Stimulated activated CD8-positive, alpha-beta memory T cell treated with anti-CD3 and anti-CD28 coated beads, Interleukin-4, amount 100 ng/mL, for 1 hour (primary cell): ENCODE measurements at places on chromosomes 3 and 15.

DNA sequence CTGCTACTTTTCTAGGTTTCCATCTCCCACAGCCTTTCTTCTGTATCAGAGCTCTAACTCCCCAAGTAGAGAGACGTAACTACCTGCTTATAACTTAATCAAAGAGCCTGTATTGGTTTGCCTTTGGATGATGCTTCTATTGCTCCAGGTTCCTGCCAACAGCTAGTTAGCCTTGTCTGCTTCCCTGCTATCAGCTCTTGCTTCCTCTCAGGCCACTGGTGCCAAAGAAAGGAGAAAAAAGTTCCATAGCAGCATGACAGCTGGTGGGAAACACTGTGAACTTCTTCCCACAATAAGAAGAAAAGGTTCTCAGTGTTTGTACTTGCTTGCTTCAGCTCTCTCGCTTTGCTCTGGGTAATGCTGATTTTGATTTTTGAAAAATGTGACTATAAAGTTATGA, 206.6 kb downstream of the GBE1 start:
- no peak for DNase-seq

- DNase-seq: no peak
Observed at GRCh38 chr3:187739094-187739560, 6.1 kb downstream of the BCL6 start.

- no peak for DNase-seq
Observed at GRCh38 chr15:80059786-80060355, 395 bp downstream of the ZFAND6 start.

DNA sequence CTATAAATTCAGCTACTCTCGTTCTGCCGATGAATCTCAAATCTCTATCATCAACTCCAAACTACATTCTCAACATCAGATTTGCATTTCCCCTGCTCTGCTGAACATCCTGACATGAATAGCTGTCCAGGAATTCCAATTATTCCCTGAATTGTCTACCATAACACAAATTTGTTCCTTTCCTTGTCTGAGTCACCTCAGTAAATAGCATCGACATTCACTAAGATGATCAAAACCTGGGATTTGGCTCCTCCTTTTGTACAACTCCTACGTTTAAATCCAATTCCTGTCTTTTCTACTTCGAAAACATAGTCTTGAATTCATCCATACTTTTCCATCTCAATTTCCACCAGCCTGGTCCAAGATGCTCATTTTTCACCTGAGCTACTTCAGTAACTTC, 107.0 kb downstream of the GREM1 start:
- no peak for DNase-seq

DNA sequence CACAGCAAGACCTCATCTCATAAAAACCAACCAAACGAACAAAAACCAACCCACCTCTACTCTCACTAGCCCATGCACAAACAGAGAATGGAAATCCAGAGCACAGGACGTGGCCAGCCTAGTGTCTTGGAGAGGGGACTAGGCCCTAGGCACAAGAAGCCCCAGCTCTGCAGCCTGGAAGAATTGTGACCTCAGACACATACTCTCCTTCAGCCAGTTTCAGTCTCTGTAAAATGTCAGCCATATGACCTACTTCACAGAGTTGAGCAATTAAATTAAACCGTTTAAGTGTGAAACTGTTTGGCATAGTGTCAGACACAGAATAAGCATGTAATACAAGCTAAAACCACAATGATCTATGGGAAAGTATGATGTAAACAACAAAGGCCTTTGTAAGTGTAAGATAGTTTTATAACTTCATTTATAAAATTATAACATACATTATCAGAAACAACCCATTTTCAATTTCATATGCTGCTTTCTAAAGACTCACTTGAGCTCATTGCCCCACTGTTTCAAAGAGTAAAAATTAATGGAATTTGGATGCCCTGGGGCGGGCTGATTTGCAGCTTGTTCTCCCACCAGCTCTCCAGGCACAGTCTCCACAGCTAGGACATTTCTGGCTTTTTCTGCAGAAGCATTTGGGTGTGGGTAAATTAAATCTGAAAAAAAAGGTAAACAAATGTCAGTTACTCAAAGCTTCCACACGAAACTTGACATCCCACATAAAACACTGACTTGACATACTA, 32.9 kb downstream of the TBC1D2B start:
- no peak for DNase-seq

- no peak for DNase-seq
Observed at GRCh38 chr15:35102186-35102585, 17.1 kb upstream of the NANOGP8 start.

GRCh38 chr15:82855286-82856100, 46.1 kb downstream of the WHAMM start:
- no peak for DNase-seq

DNA sequence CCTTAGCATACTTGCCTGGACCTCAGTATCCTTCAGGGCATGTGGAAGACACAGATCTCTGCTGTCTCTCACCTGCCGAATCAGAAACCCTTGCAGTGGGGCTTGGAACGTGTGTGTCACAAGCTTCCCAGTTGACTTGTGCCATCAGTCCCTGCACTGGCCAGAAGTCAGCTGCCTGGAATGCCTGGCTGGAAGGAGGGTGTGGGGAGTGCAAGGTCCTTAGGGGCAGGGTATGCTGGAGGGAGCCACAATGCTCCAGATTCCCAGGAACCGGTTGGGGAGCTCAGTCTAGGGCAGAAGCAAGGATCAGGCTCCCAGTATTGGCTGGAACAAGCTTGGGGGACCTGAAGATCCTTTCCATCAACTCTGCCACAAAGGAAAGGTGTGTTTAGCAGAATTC, 27.1 kb downstream of the SPSB4 start:
- DNase-seq: no peak

DNA sequence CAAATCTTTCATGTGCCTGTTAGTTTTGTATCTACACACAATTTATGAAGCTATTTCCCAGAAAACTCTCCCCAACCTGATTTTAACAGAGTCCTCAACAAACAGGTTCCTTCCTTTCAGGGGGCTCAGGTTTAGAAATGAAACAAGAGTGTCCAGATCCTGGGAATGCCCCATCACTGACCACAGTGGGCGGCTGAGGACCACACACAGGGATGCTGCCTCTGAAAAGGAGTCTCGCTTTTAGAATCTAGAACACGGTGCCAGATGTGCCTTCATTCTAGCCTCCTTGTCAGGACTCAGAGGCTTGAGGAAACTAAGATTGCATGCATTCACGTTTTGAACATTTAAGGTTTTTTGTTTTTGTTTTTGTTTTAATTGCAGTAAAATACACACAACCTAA, 115.0 kb downstream of the FOXB1 start:
- no peak for DNase-seq

GRCh38 chr15:101320501-101321052, 25.5 kb upstream of the SNRPA1 start:
- no peak for DNase-seq

DNA sequence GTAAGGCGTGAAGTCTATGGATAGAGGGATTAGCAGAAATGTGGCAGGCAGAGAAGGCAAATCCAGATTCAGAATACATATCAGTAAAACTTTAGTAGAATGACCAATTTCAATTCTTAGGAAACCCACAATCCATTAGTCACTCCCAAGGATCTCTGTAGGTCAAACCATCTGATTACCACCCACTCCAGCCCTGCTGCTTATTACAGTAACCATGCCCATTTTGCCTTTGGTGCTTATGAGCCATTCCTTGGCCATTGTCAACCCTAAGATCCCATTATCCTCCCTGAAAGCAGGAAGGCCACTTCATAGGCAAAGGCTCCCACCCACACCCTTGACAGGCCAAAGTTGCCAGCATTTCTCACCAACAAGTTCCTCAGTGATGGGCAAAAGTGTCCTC, 5.1 kb upstream of the KLHL40 start:
- DNase-seq: no peak

DNA sequence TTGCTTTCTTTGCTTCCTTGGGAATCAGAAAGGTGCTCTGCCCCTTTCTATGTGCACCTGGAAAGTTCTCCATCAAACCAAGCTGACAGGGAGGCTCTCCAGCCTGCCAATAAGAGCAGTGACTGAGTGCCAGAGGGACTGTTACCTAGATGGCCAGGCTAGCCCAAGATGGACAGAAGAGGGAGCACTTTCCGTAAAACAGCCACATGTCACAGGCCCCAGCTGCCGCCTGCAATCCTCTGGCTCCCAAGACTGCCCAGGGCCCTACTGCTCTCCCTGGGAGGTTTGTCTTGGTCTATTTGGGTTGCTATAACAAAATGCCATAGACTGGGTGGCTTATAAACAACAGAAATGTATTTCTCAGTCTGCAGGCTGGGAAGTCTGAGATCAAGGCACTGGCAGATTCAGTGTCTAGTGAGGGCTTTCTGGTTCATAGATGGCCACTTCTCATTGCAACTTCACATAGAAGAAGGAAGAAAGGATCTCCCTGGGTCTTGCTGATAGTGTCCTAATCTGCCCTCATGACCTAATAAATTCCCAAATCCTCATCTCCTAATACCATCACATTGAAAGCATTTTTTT, 72.3 kb downstream of the TAMM41 start:
- DNase-seq: no peak

GRCh38 chr15:54519577-54519976, 541.3 kb downstream of the UNC13C start:
- no peak for DNase-seq

DNA sequence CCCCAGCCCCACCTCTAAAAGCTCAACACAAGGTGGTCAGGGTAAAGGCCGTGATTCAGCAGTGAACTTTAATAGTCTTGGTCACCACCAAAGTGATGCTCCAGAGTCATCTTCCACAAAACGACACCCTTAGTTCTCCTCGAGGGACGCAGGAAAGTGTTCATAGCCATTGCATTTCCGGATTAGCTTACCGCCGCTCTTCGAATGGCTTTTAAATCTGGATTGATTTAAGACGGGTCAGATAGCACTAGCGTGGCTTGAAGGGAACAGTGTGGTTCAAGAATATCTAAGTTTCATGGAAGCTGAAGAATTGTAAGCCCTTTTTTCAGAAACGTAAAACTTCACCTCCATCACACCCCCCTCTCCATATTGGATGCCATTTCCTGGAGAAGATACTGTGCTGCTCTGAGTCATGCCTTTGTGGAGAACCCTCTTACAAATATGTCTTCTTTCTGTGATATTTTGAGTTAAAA, 829 bp downstream of the RNF7 start:
- no peak for DNase-seq

- DNase-seq: no peak
Observed at GRCh38 chr15:67096546-67097294, 31.3 kb downstream of the SMAD3 start.

GRCh38 chr3:116154389-116154788, 290.9 kb downstream of the LSAMP start:
- DNase-seq: no peak

DNA sequence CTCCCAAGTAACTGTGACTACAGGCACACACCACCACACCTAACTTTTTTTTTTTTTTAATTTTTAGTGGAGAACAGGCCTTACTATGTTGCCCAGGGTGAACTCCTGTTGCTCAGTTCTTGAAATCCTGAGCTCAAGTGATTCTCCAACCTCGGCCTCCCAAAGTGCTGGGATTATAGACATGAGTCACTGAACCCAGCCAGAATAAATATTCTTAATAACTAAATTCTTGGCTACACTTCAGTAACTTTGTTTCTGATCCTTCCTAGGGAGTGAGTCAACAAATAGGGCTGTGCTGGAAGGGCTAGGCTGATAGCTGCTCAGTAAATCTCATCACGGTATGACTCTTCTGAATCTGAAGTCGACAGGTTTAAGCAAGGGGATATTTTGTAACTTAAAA, 56.6 kb downstream of the P3H2 start:
- no peak for DNase-seq

GRCh38 chr3:154616298-154616697, 186.3 kb upstream of the GPR149 start:
- DNase-seq: no peak

DNA sequence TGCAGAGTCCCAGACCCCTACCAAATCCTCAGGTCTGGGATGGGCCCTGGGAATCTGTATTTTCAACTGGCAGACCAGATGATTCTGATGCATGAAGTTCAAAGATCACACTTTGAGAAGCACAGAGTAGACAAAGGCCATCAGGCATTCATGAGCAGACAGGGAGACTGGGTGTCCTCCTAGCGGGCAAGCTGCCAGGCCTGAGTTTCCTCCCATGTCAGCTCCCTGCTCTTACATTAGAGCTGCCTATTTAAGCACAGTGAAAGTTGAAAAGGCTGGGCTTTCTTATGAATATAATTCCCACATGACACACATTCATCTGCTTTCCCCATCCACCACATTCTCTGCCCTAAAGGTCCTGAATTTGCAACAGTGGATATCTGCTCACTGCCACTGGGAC, 14.0 kb downstream of the CAPN3 start:
- DNase-seq: no peak

GRCh38 chr15:29770796-29771195, 51.5 kb downstream of the TJP1 start:
- no peak for DNase-seq

GRCh38 chr3:181616088-181617070, 95.3 kb upstream of the SOX2 start:
- DNase-seq: no peak

- DNase-seq: no peak
Observed at GRCh38 chr3:64352639-64352992, 127.3 kb upstream of the PRICKLE2 start.

- no peak for DNase-seq
Observed at GRCh38 chr3:149506540-149506939, 32.0 kb downstream of the TM4SF4 start.

DNA sequence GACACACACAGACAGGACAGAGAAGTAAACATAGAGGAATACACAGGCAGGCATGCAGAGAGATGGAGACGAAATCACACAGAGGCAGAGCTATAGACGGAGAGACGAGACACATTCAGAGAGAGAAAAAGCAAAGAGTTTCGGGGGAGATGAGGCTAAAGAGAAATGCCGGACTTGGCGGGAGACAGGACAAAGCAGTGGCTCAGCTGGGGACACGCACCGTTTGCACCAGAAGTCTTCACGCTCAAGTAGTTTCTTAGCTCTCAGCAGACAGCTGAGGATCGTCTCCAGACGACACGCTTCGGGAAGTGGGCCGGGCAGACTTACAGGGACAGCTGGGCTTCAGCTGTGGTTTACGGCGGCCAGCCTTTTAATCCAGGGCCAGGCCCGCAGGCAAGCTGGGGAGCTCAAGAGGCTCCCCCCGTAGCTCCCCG, 56.2 kb upstream of the DLG1 start:
- no peak for DNase-seq

DNA sequence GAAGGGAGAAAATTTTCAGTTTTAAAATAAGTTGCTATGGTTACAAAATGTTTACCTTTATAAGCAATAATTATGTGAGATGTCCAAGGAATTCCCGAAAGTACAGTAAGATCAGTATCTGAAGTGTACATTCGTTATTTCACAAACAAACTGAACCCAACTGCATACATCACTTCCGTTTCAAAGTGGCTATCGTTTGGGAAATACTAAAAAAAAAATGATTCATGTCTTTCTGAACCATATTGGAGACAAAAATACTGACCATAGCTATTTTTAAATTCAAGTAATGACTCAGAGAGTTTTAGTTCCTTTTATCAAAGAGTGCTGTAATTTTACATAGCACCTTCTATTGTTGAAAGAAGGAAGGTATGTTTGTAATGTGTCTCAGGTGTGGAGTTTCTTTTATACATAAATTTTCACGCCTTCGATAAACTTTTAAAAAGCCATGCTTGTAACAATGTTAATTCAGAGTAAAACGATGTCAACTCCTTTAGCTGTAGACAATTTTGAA, 8.0 kb upstream of the ANKRD28 start:
- DNase-seq: no peak

GRCh38 chr3:158568784-158569183, 2.2 kb upstream of the MLF1 start:
- DNase-seq: no peak

GRCh38 chr15:50907601-50908208, 778 bp upstream of the AP4E1 start:
- DNase-seq: peak; percentile 23

- DNase-seq: no peak
Observed at GRCh38 chr3:76242886-76243753, 457.8 kb upstream of the ZNF717 start.
